ENCODE measurements at places on chromosomes 7 and 10.

GRCh38 chr7:123242467-123243092 lies 42.8 kb upstream of the SLC13A1 start:
- no peak for DNase-seq

DNA sequence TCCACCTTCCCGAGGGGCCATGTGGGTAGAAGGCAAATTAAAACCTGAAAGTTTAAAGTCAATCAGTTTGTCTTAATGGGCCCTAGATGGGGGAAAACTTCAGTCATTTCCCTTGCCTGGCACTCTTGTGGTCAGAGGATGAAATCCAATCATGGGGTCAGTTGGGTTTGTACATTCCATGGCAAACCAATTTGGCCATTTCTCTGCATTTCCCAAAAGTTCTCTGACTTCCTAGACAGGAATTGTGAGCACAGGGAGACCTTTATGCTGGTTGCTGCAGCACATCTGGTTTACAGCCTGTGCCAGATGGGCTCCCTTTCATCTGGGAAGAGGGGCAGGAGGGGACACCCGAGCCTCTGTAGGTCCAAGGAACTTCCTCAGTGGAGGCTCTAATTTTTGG lies 113.0 kb downstream of the CYP26A1 start:
- DNase-seq = peak; percentile 20

DNA sequence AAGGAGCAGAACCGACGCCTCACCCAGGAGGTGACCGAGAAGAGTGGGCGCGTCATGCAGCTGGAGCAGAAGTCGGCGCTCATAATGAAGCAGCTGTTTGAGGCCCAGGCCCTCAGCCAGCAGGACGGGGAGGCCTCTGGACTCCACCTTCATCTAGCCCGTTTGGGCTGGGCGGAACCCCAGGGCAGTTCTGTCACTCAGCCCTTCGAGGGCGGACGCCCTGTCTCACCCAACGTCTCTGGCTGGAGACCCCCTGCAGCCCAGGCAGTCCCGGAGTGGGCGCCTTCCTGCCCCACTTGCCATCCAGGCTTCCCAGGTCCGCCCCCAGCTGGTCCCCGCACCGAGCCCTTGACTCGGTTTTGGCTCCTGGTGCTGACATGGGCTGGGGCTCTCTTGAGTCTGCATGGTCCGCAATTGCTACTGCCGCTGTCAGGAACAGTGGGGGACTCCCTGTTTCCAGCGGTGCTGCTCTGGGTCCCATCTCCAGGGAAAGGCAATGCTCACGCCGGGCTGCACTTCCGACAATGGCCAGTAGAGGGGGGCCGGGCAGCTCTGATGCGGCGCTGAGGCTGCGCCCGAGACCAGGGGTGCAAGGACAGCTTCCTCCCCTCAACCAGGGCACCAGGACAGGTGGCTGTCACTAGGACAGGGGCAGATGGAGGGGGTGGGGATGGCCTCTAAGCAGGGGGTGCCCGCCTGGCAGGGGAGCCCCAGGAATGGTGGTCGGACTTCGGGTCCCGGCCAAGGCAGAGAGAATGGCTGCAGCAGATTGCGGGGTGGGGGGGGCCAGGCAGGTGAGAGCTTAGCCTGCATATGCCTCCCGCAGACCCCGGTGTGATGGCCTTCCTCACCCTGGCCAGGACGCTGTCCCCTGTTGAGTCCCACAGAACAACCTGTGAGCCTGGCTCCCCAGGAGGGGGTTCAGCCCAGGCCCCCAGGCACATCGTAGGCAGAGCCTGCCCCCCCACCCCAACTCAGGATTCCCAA lies 71.2 kb upstream of the KCTD7 start:
- no peak for DNase-seq

- peak; percentile 40 for DNase-seq
Measured at GRCh38 chr7:143931739-143932138, 3.3 kb upstream of the OR2F2 start.

GRCh38 chr10:59362144-59362958 lies at the start of gene FAM13C:
Gene FAM13C (minus strand): TSS chr10:59362549. CDS start chr10:59362460, 89 bp downstream.
- no peak for DNase-seq

DNA sequence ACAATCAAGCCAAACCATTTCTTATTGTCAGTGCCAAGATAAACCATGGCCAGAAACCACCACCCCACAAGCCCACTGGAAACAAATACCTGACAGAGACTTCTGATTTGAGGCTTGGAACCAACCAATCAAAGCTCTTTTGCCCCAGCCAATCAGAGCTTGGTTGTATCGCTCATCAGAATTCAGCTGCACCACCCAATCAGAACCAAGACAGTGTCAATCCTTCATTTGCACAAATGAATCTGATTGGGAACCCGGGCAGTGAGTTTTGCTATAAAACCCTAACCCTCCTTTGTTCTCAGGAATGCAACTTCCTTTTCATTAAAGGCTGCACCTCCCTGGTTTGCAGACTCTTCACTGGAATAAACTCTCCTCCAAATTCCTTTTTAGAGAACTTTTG lies 87.4 kb downstream of the ELAPOR2 start:
- no peak for DNase-seq

DNA sequence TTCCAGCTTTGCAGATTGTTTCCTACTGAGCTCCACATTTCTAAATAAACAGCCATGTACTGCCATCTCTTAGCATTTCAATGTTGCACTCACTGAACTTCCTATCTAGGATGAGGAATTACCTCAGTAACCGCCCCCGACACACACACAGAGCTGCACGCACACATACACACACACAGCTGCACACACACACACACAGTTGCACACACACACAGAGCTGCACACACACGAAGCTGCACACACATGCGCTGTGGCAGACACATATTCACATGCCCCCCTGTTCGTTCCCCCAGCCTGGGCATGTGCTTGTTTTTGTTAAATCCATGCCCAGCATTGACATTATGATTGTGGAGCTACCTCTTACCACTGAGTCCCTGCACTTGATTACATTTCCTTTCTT lies 39.6 kb upstream of the CNPY1 start:
- DNase-seq = no peak

DNA sequence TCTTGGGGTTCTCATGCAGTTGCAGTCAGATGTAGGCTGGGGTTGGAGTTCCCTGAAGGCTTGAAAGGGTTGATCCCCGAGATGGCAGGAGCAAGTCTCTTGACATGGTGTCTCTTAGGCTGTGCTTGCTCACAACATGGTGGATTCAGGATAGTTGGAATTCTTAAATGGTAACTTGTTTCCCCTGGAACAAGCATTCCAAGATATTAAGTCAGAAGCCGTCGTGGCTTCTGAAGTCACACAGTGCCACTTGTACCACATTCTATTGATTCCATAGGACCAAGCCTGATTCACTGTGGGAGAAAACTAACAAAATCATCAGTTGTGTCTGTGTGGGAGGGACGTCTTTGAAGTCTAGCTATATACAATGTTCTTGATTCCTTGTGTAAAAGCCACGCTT lies 3.5 kb upstream of the SLC35B4 start:
- no peak for DNase-seq

DNA sequence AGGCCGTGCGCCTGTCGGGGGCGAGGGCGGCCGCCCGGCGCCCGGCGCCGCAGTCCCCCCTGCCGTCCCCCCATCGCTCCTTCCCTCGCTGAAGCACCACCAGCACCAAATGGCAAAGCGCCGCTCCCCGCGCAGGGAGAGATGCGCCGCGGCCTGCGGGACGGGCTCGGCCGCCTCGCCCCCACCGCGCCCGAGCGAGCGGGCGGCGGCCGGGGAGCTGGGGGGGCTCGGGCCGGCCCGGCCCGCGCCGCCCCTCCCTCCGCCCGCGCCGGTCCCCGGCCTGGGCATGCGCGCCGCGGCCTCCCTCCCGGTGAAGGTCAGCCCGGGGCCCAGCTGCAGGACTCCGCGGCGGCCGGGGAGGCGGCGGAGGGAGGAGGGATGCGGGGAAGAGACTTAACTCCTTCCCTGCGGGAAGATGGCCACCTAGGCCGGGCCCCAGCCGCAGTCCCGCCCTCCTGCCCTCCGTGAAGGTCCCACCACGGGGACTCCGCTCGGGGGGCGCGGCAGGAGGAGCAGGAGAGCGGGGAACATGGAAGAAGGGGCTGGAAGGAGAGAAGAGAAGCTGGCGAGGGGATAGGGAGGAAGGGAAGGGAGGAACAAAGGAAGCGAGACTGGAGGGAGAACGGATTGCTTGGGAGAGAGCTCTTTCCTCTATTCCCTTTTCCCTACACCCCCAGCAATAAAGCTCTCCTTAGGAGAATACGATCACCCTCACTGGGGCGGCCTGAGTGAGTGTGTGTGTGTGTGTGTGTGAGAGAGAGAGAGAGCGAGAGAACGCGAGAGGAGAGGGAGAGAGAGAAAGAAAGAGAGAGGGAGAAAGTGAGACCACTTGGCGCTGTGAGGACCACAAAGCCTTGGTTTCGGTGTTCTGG lies 3.4 kb upstream of the SMARCD3 start:
- no peak for DNase-seq

DNA sequence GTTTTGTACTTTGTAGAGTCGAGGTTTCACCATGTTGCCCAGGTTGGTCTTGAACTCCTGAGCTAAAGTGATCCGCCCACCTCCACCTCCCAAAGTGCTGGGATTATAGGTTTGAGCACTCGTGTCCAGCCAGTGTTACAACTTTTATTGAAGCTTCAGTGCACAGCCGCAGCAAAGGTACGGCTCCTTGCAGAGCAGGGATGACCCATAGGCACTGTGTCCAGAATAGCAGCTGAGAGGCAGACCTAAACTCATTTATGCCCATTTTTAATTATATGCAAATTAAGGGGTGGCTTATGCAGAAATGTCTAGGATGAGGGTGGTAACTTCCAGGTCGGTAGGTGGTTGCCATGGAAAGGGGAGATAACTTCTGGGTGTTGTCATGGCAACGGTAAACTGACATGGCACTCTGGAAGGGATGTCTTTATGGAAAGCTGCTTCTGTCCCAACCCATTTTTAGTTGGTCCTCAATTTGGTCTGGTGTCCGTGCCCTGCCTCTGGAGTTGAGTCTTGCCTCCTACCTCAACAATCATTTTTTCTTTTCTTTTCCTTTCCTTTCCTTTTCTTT lies 22.7 kb downstream of the NYAP1 start:
- no peak for DNase-seq

DNA sequence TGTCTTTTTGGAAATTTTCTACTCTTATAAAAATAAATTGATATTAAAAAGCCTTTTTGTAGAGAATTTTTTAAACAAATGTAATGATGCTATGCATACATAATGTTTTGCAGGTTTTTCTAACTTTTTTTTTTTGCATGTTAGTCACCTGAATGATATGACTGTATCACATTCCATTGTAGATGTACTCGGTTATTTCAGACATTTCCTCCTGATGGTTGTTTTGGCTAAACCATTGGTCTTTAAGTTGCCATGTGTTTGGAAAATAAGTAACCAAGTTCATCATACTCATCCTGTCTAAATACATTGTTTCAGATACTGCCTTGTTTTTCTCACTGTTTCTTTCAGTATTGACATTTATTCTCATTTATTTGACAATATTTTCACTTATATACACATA lies 25.8 kb downstream of the NHLRC2 start:
- DNase-seq = no peak

DNA sequence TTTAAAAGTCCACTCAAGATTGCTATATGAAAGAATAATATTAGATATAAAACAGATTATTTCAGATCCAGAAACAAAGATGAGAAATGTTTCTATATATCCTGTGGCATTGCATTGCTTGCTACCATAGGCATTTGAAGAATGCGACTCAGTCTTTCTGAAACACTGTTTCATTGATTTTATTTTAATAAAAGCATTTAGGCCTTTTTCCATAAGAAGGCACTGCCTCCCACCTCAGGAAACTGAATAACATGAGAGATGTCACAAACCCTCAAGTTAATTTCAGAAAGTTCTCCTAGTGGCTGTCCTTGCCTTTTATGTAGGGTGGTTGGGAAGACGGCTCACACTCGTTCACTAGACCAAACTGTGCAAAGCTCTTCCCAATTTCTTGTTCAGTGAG lies 23.3 kb downstream of the PRPS1L1 start:
- no peak for DNase-seq

- DNase-seq = no peak
Measured at GRCh38 chr7:31126976-31127375, 74.9 kb downstream of the ADCYAP1R1 start.

DNA sequence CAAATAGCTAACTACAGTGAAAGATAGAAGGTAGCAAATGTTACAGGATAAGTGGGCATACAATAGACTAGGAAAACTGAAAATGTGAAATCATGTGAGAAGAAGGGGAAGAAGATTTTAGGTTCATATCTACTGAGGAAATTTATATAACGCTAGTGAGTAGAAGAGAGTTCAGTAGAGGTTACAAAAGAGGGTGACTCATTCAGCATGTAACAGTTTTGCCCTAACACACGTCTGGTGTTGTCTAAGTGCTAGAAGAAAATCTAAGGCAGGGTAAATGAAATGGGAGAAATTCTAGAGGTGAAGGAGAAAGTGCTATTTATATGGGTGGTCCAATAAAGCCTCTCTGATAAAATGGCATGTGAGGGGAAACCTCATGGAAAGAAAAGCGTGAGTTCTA lies 731.4 kb upstream of the POT1 start:
- DNase-seq = no peak

DNA sequence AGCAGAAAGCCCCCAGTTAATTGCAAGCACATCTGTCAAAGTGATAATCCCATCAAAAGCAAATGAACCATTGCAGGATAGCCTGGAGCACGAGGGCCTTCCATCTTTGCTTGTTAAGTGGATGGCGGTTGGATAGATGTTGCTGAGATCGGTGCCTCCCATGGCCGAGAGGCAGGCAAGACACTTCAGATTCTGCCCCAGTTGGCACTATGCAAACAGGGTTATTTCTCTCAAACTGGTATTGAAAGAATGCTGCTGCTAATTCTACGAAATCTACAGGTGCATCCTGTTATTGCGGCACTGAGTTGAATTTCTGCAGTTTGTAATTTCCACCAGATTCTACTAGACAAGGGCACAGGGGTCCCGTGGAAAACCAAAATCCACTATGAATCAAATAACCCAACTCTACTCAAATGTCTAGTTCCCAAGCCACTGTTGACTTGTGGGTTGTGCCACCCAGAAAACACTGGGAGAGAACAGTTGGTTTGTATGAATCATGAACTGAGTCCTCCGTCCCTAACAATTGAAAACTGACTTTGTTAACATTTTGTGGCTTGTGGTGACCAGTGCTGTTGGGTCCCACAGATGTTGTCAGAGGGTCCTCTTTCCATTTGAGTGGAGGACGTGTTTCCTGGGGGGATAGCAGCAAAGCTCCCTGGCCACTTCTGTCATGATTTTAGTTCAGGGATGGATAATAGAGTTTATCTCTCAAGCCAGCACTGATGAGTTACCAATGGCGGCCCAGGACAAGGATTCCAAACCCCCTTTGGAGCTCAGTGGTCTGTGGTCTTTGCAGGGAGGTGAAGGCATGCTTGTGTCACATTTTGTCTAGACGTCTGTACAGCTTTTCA lies 7.1 kb upstream of the IL2RA start:
- no peak for DNase-seq

- no peak for DNase-seq
Measured at GRCh38 chr10:77581738-77582137, 55.9 kb downstream of the KCNMA1 start.
